ENCODE measurements at places on chromosomes 5 and 9.

DNA sequence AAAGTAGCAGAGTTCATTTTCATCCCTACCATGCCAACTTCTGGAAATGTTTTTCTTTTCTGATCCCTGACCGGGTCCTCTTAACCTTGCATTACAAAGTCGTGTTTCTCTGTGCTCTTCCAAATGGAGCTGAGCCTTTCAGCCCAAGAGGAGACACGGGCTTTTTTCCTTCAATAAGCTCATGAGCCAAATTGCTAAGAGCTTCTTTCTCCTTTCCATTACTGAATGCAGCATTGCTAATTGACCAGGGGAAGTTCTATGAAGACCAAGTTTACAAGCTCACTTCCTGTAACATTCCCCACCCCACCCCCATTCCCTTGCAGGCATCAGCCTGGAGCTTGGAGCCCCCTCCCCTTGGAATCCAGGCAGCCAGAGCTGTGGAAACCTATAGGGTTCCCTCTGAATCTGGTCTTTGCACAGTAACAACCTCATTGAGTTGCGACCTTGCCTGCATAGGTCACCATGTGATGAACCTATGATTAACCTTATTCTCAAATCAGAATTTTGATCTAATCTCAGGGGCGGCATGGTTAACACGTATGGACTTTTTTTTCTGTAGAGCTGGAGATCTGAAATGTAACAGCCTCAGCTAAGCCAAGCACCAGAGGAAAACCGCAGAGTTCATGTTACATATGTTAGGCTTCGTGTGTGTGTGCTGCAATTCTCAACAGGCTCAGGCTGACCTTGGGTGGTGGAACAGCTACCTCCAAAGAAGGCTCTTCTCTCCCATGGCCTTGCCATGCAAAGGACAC, 395.7 kb upstream of the ZNF462 start:
- no peak for DNase-seq

- no peak for DNase-seq
Observed at GRCh38 chr5:78638423-78638822, 10.1 kb downstream of the LHFPL2 start.

DNA sequence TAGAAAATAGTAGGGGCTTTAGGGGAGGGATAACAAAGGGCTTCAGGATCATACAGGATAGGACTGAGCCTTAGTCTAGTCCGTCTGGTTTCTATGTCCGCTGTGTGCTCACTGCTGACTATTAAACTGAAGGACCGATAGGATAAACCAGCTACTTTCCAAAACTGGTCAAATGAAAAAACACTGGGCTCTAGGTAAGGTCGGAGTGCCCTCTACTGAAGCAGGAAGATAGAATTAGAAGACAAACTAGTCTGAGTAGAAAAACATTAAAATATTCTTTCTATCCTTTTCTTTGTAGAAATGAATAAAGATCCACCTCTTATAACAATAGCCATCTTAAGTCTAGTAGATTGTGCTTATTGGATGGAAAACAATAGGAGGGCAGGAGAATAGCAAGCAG, 133.6 kb downstream of the CEMIP2 start:
- DNase-seq: no peak

- no peak for DNase-seq
Observed at GRCh38 chr5:14190194-14191164, 47.3 kb downstream of the TRIO start.

DNA sequence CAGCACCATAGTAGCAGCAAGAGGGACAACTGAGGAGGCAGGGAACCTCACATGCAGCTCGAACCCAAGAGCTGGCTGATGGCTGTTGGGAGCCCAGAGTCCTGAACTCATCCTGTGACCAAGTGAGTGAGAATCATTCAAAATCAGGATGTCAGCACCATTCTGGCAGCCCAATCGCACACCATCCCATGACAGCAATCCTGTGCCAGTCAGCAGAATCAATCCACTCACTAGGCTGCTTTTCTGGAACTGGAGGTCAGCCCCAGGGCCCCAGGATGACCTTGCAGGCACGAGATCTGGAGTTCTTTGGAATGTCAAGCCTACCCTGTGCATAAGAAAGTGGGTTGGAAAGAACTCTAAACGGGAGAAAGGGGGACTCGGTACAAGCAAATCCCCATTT, 67.8 kb upstream of the TAF11L2 start:
- no peak for DNase-seq

DNA sequence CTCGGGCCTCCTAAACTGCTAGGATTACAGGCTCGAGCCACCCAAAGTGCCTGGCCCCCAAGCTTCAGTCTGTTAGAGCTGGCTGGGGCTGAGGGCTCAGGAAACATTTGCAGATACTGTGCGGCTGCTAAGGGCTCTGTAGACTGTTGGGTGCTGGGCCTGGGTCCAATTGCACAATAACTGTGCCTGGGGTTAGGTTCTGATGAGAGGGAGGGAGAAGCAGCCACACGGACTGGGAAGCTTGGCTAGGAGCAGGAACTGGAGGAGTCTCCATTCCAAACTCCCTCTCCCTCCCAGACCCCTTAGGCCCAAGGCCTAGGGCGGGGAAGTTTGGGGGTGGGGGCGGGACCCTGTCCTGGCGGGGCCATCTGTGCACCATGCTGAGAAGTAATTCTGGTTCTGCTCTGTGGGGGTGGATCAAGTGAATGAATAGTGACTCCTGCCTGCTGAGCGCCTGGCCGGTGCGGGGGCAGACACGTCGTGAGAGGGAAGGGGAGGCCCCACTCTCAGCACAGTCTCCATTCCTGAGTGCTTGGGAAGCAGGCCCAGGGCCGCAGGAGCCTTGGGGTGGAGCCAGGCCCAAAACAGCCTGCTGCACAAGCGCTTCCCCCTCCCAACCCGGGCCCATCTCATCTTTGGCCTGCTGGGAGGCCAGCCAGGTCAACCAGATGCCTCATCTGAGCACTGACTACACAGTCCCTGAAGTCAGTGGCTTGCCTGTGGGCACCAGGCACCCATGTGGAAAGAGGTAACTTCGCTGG, 1.5 kb downstream of the ASS1 start:
- DNase-seq: no peak

DNA sequence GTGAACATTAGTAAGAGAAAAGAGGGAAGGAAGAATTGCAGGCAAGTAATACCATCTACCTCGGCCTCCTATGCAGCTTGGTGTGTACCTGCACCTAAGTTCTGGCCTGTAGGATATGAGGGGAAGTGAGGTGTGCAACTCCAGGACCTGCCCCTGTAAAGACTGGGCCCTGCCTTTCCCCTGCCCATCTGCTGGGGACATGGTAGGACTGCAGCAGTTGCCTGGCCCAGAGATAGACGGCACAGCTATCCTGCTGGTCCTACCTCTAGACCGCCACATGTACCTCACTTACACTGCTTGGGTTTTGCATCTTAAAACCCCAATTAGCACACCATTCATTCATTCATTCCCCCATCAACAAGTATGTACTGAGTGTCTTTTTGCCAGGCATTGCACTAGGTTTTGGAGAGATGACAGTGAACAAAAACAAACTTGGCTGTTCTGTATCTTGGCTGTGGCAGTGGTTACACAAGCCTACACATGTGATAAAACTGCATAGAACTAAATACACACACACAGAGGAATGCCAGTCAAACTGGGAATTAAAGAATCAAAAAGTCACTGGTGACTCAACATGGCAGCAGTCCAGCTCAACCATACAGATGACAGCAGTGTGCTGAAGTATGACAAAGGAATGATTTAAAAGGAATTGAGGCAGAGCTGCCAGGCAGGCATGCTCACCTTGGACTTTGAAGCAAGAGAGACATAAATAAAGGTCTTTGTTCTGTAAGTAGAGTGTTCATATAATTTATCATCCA, 23.3 kb upstream of the MGAT1 start:
- no peak for DNase-seq

GRCh38 chr5:181204826-181205760, at the start of gene TRIM7:
TRIM7 (minus strand) TSS chr5:181205196; CDS start chr5:181205110, 86 bp downstream.
- no peak for DNase-seq

DNA sequence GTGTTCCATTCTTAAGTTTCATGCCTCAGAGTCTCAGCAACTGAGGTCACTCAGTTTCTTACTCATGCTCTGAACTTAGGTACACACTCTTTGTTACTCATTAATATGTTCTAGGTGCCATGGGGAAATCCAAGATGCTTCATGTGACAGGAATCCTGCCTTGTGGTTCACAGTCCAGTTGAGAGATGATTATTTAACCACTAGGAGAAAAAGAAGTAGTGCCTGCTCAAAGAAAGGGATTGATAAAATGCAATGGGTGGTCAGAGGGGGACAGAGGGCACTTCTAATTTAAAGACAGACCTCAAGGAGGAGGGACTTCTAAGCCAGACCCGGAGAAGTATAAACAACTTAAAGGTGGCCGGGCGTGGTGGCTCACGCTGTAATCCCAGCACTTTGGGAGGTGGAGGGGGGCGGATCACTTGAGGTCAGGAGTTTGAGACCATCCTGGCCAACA, 69.0 kb downstream of the UGCG start:
- DNase-seq: no peak

- no peak for DNase-seq
Observed at GRCh38 chr9:113241161-113241560, 19.8 kb downstream of the SLC31A1 start.
